ENCODE measurements at places on chromosomes 4 and X. TPM values are rescaled to one million over a fixed set of nuclear protein-coding genes. Genes with fewer than 3 reads are reported as not detected.

The ATG4A gene
- total RNA-seq: 17.7 TPM

The CXCR3 gene
- total RNA-seq: not detected

The METAP1 gene
- 60.1 TPM for total RNA-seq

The MAGEC1 gene
- total RNA-seq: not detected

The SSX1 gene
- total RNA-seq: not detected

The FREM3 gene
- total RNA-seq: 0.13 TPM

DNA sequence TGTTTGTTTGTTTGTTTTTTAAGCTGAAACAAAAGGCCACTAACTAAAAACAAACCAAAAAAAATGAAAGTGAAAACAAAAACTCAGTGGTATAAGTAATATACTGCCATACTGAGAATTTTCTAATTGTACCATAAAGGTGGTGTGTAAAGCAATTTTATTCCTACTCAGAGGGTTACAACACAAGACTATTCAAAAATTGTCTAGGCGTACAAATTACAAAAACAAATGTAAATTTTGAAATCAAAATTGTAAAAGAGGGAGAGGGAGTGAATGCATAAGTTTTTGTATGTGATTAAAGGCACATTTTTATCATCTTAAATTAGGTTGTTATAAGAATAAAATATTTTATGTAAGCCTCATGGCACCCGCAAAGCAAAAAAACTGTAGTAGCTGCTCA lies 232.6 kb downstream of the STK32B start:
- no peak for DNase-seq

DNA sequence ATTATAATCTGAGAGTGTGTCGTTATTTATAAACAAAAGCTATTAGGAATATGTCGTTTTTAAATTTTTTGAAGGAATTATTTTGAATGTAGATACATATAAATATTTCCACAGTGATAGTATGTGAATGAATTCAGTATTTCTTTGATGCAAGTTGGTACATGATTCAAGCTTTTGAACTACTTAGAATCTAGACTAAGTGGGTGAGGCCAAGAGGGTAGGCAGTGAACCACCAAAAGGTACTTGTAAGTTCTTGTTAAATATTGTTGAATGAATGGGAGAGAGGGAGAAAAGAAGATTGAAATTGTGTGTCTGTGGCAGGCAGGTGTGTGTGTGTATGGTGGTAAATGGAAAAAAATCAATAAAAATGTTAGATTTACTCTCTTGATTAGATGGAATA lies 69.6 kb downstream of the ARFIP1 start:
- DNase-seq: no peak

DNA sequence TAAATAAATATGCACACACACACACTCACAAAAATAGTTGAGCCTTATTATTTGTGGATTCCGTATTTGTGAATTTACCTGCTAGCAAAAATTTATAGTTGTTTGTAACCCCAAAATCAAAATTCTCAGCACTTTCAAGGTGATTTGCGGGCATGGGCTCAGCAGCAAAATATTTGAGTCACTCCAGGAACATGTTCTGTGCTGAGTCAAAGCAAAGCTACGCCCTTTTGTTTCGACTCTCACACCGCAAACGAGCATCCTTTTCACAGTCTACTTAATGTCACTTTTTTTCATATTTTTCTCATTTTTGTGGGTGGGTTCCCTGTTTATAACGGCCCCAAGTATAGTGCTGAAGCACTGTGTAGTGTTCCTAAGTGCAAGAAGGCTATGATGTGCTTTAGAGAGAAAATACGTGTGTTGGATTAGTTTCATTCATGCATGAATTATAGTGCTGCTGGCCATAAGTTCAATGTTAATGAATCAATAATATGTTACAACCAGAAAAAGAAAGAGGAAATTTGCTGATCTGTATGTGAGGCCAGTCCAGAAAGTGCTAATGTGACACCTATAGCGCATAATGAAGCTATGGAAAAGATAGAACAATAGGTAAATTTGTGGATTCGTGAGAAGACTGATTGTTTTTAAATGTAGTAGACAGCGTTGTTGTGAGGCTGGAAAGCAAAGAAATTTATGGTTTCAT lies 723.2 kb upstream of the AGA start:
- DNase-seq: no peak

DNA sequence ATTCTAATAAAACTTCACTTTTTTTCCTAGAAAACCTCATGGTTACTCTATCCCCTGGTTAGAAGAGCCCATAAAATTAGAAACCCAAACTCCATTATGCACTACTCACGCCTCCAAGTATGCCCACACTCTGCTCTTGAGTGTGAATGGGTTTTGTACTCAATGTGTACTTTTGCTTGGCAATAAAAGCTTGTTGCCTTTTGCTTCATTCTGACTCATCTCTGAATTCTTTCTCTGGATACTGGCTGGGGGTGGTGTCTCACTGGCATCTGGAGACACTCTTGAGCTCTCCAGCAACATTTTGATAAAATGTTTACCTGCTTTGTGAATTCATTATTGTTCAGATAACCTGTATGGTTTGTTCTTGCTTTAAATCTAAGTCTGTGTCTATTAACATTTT lies 963.3 kb downstream of the TRAM1L1 start:
- DNase-seq: no peak

DNA sequence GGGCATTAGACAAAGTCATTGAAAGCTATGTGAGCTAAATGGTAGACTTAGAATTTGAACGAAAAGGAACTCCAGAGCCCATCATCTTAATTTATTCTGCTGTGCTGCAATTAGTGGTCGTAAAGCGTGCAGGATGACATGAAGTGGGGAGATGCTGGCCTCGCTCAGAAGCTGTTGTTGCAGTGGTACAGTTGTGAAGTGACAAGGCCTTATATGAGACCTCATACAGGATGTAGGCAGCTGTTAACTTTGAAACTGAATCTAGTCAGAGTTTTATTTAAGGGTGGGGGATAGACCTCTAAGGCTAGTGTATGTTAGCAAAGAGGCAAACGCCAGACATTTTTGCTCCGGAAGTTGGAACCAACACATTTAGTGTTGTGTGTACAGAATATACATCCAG lies 13.4 kb downstream of the KLF3 start:
- DNase-seq: no peak

GRCh38 chr4:55363691-55364351 lies 17.8 kb downstream of the SRD5A3 start:
- no peak for DNase-seq

- DNase-seq: no peak
Measured at GRCh38 chr4:186957952-186958555, 234.4 kb upstream of the FAT1 start.

GRCh38 chrX:69150281-69150960 lies 14.8 kb downstream of the PJA1 start:
- no peak for DNase-seq

DNA sequence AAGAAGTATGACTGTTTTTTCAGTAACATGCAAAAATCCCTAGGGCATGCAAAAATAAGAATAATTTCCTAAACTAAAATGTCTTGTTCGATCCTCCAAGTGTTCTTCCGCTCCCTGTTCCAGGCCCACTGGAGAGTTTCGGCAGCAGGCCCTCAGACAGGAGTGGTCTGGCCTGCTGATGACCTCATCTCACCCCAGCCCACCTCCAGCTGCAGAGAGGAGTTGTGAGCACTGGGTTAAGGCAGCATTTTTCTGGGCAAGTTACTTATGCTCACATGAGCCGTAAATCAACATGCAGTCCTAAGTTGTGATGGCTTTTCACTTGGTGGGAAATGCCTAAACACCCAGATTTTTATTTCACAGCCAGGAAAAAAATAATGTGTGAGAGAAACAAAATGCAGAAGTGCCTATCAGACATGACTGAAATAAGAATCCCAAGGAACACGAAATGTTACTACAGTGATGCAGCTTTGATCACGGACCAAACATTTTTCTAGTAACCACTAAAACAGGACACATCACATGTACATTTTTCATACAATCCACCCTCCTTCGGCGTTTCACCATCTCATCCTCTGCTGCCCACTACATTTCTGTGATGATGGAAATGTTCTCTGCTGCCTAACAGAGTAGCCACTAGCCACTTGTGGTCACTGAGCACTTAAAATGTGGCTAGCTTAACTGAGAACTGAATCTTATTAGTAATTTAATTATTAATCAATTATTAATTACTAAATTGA lies 153.3 kb upstream of the TBL1X start:
- no peak for DNase-seq

- DNase-seq: no peak
Measured at GRCh38 chr4:32037399-32037798, 1317.2 kb downstream of the PCDH7 start.

DNA sequence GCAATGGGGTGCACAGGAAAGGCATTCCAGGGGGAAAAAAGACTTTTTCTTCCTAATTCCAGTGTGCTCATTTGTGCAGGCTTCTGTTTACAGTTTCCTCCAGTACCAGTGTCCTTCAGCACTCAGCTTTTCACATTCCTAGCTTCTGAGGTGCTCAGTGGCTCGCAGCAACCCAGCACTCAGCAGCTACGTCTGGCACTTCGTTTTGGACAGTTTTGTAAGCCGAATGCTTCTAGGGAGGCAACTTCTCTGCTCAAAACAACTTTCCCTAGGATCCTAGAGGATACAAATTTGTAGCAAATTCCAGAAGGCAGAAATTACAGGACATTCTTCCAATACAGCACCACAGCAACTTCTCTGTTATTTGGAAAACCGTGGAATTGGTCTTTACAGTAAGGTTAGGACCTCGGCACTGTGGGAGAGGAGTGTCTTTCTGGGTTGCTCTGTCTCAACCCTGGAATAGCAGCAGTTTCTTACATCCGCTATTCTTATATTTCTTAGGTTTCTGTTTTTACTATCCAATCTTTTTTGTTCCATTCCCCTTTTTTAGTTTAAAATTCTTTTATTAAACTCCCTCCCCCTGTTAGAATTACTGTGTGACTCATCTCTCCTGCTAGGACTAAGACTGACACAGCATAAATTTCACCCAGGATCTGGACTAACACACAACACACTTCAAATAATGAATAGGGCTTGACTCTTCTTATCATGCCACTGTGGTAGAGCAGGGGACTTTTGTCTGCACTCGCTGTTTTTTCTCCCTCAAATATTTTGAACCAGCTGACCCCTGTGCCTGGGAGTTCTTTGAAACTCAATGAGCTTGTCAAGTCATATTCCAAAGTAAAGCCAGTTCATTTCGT lies 1314.7 kb downstream of the FSTL5 start:
- no peak for DNase-seq

- peak; percentile 66 for DNase-seq
Measured at GRCh38 chrX:97039363-97040029, 155.8 kb downstream of the RPA4 start.

DNA sequence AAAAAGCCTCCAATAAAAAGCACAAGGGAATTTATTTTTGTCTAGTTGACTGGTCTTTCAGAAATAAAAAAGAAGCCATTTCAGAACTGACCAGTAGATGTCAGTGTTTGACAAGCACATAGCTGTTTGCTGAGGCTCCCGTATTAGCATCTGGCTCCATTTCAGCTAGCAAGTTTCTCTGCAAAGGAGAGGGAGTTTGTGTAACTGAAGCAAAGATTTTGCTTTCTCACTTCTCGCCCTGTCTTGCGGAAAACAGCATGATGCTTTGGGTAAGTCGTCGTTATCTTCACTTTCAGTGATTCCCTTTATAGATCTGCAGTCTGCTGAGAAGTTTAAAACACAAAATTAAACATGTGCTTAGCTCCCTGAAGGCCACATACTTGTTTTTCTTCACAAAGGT lies 85.5 kb downstream of the CT47B1 start:
- DNase-seq: peak; percentile 39

GRCh38 chrX:55014897-55015299 lies 14.7 kb downstream of the APEX2 start:
- DNase-seq: no peak

Measured in heart left ventricle (tissue), 16 donors.